ENCODE measurements at places on chromosomes 3 and 15. TPM values are rescaled to one million over a fixed set of nuclear protein-coding genes. Genes with fewer than 3 reads are reported as not detected.

LRRC2 gene
- total RNA-seq, result not detected

- H3K4me3 ChIP-seq, result no peak overlapping the region
- no peak overlapping the region for H3K27ac ChIP-seq
- peaks cover 11% of the 10 kb centered on the region for H3K27me3 ChIP-seq
These were observed 59.7 kb downstream of the LSM3 start for GRCh38 chr3:14238356-14238755.

DNA sequence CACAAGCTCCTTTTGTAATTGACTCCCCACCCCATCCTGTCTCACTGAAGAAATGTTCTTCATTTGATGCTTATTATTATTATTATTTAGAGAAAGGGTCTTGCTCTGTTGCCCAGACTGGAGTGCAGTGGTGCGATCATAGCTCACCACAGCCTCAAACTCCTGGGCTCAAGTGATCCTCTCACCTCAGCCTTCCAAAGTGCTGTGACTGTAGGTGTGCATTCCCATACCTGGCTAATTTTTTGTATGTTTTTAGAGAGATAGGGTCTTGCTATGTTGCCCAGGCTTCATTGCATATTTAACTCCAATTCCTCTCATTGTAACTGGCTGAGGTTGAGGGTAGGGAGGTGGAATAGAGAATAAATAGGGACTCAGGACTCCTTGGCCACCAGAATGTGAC, 22.3 kb downstream of the SEMA5B start:
- DNase-seq, result no peak
- H3K36me3 ChIP-seq, result no peaks in the 10 kb centered on the region
- H3K27ac ChIP-seq, result no peak overlapping the region
- H3K4me1 ChIP-seq, result peaks cover 4% of the 10 kb centered on the region
- H3K4me3 ChIP-seq, result no peak overlapping the region
- H3K27me3 ChIP-seq, result peaks cover 69% of the 10 kb centered on the region

GLDN gene
- not detected for total RNA-seq

- H3K27ac ChIP-seq, result no peak overlapping the region
- no peak for DNase-seq
- H3K27me3 ChIP-seq, result no peaks in the 10 kb centered on the region
- H3K36me3 ChIP-seq, result no peaks in the 10 kb centered on the region
These were observed 577.5 kb upstream of the NECTIN3 start for GRCh38 chr3:110494093-110494490.

DNA sequence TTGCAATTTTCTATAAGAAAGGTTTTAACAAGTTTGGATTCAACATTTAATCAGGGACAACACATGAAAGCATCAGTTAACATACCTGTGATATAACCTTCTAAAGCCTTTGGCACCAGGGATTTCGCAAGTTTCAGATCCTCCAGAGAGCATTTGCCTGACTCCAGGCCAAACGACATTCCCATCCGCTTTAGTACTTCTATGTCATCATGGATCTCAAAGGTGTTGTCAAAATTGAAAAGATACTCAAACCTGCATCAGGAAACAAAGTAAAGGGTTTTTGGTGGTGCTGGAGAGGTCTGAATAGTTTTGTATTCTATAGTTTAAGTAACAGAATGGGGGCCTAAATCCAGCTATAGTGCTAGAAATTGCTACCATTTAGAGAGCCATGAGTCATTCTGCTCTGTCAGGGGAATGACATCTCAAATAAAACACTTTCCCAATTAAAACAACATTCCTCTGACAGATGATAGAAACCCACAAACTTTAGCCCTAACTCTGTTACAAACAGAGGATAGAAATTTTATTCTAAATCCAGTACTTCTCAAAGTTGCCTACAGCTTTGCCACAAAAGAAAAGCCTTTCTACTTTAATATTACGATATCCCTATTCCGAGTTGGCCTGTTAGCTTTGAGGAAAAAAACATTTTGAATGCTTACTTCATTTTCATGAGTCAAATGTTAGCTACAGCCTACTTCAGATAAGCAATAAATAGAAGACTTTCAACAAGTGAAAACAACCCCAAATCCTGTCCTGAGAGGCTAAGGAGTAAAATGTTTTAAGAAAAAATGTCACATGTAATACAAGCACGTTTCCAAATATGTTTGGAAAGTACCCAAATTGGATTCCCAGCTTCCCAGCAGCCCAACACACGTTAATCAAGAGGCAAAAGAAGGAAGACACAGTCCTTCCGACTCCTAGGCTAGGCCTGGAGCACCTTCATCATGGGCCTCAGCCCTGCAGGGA, 83.4 kb downstream of the ATP1B3 start:
- H3K4me3 ChIP-seq, result no peak overlapping the region
- no peak for DNase-seq
- H3K27ac ChIP-seq, result no peak overlapping the region
- no peaks in the 10 kb centered on the region for H3K27me3 ChIP-seq
- peaks cover 3% of the 10 kb centered on the region for H3K4me1 ChIP-seq

CACNA2D2 gene
- total RNA-seq, result 0.23 TPM

- H3K4me1 ChIP-seq, result peaks cover 2% of the 10 kb centered on the region
- H3K27me3 ChIP-seq, result no peaks in the 10 kb centered on the region
- H3K27ac ChIP-seq, result no peak overlapping the region
- no peak for DNase-seq
- peaks cover 27% of the 10 kb centered on the region for H3K36me3 ChIP-seq
- no peak overlapping the region for H3K4me3 ChIP-seq
These were observed 10.7 kb downstream of the DHX30 start for GRCh38 chr3:47813551-47814177.
